ENCODE measurements at places on chromosomes 5 and 9. TPM values are rescaled to one million over a fixed set of nuclear protein-coding genes. Genes with fewer than 3 reads are reported as not detected.
A peak's percentile ranks its signal among the peaks of the same experiment; 100 is the strongest.

DNA sequence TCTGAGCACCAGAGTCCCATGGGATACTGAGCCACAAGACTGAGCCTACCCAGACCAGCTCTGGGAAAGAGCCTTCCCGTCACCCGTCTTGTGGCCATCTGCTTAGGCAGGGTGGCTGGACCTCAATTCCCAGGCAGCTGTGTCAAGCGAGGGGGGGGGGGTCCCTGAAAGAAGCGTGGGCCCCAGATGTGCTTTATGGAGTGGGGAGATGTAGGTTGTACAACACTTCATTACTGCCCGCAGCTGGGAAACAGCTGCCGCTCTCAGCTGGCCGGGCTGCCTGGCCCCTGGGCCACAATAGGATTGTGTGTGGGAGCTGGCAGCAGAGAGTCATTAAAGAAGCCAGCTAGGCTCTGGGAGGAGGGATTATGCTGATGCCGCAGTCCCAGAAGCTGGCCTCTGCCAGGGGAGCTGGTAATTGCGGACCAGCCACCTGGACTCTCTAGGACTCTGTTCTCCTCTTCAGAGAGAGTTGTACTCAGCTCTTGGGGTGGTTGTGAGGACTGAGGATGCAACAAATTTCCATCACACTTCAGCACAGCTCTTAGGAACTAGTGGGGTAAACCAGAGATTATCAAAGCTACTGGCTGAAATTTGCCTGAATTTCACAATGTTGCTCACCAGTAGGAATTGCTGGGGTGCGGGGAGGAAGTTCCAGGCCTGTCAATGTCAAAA lies 145.4 kb downstream of the GADD45G start:
- no peak for ATAC-seq

DNA sequence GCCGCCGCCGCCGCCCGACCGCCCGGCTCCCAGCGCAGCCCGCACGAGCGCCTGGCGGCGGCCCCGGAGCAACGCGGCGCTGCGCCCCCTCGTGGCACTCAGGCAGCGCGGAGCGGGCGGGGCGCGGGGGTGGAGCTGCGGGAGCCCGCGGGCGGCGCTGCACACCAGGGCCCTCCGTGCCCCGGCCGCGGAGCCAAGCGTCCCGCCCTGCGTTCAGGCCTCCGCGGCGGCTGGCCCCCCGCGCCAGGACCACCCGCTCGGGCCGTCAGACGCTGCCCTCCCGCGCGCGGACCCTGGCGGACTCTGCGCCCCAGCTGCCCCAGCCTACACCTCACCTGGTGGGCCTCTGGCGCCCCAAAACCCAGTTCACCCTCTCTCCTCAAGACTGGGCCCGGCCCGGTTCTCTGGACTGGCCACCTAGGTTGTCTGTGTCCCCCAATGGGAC lies at the start of gene RASGEF1C:
Gene RASGEF1C, minus strand, starts transcription at position 75 of the 445 bp plus-strand sequence. CDS start 71,159 bp downstream, outside the sequence.
- peak; percentile 84 for ATAC-seq

DNA sequence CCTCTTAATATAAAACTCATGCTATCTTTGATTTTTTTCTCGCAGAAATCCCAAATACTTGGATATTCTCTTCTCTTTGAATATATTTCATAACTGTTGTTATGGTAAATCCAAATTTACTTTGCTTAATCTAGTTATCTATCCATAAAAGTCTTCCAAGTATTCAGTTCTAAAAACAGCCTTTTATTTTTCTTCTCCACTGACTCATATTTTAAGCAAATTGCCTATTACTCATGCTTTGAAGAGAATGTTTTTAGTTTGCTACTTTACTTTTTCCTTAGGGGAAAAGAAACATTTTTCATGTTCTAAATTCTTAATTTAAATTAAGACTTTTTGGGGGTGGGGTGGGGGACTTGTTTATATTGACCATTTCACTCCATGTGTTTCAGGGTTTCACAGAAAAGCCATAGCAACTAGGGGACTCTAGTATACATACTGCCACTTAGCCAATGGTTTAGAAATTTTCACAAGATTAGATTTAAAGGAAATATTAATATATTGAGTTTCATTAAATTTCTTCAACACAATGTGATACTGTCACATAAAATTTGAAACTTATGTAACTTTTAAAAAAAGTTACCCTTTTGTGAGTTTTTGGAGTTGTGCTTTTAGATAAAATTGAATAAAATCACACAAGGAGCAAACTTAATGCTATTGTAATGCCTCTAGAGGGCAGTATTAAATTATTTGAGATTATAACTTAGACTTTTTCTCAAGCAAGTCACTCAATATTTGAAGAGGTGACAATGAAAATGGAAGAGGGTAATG lies 545.8 kb upstream of the ARRDC3 start:
- ATAC-seq, result no peak

PDE6A gene
- total RNA-seq, result not detected

PCDHB7 gene
- total RNA-seq, result not detected
